ENCODE measurements at places on chromosomes 1 and 21.

- no peak for DNase-seq
Measured at GRCh38 chr1:92833840-92834239, 2.0 kb downstream of the RPL5 start.

- no peak for DNase-seq
Measured at GRCh38 chr1:230120921-230121381, 53.9 kb downstream of the GALNT2 start.

- DNase-seq = no peak
Measured at GRCh38 chr1:24980836-24981630, 51.0 kb upstream of the RUNX3 start.

GRCh38 chr1:160148121-160148520 lies 3.3 kb upstream of the ATP1A4 start:
- DNase-seq = no peak

- no peak for DNase-seq
Measured at GRCh38 chr1:166843769-166844596, 4.7 kb downstream of the POGK start.

DNA sequence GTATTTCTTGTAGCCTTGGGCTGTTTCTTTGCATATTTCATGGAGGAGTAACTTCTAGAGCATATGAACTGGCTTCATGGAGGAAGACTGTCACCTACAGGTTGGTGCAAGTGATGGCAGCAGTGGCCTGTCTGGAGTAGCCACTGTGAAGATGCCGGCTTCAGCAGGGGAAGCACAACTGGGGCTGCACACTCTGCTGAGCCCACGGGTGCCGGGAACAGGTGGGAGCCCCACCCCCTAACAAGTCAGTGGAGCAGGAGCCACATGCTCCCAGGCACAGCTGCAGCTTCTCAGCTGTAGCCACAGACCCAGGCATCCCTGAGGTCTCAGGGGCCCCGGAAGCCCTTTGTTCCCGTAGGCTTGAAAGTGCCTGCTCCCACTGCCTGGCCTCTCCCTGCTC lies 43.2 kb upstream of the C1orf185 start:
- DNase-seq = peak; percentile 33

DNA sequence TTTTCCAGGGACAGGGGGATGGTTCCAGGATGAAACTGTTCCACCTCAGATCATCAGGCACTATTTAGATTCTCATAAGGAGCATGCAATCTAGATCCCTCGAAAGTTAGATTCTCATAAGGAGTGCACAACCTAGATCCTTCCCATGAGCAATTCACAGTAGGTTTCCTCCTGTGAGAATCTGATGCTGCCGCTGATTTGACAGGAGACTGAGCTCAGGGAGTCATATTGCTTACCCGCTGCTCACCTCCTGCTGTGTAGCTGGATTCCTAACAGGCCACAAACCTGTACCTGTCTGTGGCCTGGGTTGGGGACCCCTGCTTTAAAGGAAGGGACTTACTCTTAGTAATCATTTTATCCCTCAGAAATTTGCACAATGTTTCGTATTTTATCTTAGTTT lies 9.3 kb downstream of the CTH start:
- no peak for DNase-seq

- no peak for DNase-seq
Measured at GRCh38 chr1:225681231-225681630, 28.3 kb upstream of the ENAH start.

DNA sequence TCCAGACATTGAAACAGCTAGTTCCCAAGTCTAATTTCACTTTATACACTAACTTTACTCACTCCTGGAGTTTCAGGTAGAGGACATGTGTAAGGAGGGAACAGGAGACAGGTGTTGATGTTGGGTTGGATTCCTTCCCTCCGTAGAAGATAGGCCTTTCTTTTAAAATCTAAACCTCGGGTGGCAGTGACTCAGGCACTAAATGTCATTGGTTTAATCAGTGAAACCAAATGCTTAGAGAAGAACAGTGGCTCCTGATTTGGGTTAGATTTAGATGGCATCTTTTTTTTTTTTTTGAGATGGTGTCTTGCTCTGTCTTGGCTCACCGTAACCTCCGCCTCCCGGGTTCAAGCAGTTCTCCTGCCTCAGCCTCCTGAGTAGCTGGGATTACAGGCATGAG lies 7.2 kb downstream of the CAP1 start:
- DNase-seq = no peak

- no peak for DNase-seq
Measured at GRCh38 chr1:25245809-25246599, 1.2 kb downstream of the RSRP1 start.

- DNase-seq = no peak
Measured at GRCh38 chr21:42276526-42277154, 38.6 kb downstream of the TFF3 start.

- DNase-seq = no peak
Measured at GRCh38 chr21:36247316-36248010, 72.5 kb upstream of the MORC3 start.

DNA sequence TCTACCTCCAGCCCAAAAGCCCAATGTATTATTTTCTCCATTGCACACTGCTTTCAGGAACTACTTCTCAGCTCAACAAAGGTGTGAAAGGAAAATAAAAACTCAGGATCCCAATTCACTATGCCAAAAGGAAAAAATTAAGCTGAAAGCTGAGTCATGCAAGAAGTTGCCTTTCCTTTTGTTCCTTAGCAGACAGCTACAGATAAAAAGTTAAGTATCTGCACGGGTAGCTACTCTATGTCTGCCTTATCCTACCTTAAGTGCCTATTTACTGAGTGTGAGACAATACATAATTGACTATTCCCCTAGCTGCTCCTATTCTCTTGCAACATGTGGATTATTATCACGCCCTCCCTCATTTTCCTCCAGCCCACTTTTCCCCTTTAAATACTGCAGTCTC lies 84.1 kb downstream of the ADCY10 start:
- no peak for DNase-seq

- no peak for DNase-seq
Measured at GRCh38 chr1:119531606-119532323, 24.8 kb downstream of the HSD3B1 start.
